ENCODE measurements at places on chromosomes 3 and 15. TPM values are rescaled to one million over a fixed set of nuclear protein-coding genes. Genes with fewer than 3 reads are reported as not detected.
A peak's percentile ranks its signal among the peaks of the same experiment; 100 is the strongest.

GRCh38 chr3:89572261-89572660 is 464.8 kb downstream of the EPHA3 start:
- no peak for DNase-seq
- H3K27ac ChIP-seq, result no peak overlapping the region
- no peaks in the 10 kb centered on the region for H3K27me3 ChIP-seq
- H3K4me3 ChIP-seq, result no peak overlapping the region
- no peaks in the 10 kb centered on the region for H3K4me1 ChIP-seq

DNA sequence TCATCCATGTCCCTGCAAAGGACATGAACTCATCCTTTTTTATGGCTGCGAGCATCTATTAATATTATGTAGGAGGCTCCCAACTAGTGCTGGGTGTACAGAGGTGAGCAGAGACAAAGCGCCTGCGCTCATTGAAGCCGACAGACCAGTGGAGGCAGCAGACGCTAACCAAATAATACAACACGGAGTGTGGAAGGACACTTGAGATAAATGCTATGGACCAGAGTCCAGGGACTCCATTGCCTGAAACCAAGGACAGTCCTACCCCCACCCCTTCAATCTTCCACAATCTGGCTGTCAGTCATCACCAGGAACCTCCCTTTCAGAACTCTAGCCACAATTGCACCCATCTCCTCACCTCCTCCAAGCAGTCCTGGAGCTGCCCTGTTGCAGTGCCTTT is 41.5 kb downstream of the KLHL6 start:
- H3K27ac ChIP-seq, result peak overlapping the region; percentile 75
- no peak overlapping the region for H3K4me3 ChIP-seq
- peaks cover 30% of the 10 kb centered on the region for H3K36me3 ChIP-seq
- H3K27me3 ChIP-seq, result no peaks in the 10 kb centered on the region
- peak; percentile 4 for DNase-seq

DNA sequence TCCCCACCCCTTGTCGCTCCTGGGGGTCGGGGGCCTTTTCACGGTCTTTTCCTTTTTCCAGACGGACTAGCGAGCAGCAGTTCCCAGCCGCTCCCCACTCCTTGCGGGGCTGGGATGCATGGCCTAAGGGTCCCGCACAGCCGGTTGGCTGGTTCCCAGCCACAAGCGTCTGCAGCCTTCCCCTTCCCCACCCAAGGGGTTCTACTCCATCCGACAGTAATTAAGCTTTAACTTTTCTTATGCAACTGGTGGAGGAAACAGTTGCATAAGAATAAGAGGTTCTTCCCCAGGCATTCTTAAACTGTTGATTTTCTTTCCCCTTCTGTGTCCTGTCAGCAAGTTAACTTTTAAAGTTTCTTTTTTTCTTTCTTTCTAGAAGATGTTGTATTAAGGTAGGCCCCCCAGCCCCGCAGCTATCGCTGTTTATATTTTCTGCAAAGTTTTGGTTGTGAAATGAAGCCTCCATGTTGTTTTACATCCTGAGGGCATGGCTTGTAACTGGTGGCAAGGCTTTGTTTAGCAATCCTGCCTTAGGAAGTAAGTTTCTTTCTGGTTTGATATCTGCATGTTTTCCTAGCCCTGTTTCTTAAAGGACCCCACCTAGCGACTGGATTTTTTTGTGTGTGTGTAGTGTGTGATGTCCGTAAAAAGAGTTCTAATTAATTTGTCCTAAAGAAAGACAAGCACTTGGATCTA is 207.5 kb downstream of the ZNF385D start:
- no peaks in the 10 kb centered on the region for H3K4me1 ChIP-seq
- no peak for DNase-seq
- no peak overlapping the region for H3K27ac ChIP-seq
- H3K36me3 ChIP-seq, result no peaks in the 10 kb centered on the region
- H3K27me3 ChIP-seq, result no peaks in the 10 kb centered on the region

DNA sequence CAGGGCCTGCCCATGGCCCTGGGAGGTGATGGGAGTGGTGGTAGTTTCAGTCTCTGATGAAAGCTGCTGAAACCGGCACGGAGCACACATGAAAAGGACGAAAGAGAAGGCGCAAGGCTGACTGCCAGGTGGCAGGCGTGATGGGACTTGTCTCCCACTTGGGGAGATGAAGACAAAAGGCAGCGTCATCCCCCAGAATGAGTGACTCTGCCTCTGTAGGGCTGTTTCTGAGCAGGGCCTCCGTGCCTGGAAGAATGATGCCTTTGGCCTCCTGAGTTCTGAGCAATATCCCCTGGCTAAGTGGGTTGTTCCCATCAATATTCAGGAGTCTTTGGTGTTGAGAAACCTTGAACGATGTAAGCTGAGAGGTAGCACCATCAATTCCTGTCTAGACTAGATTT is 237.8 kb downstream of the OPA1 start:
- H3K4me1 ChIP-seq, result peaks cover 6% of the 10 kb centered on the region
- H3K27ac ChIP-seq, result no peak overlapping the region
- DNase-seq, result no peak
- no peaks in the 10 kb centered on the region for H3K36me3 ChIP-seq
- H3K4me3 ChIP-seq, result no peak overlapping the region

DNA sequence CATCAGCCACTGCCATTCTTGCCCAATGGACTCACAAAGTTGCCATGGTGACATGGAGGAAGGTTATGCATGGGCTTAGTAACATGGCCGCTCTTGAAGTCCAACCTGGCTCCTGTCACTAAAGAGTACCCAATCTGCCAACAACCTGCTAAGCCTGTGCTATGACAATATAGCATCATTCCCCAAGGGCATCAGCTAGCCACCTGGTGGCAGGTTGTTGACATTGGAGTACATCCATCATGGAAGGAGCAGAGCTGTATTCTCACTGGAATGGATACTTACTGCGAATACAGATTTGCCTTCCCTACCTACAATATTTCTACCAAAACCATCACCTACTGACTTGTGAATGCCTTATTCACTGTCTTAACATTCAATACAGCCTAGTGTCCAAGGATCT is 138.9 kb upstream of the RORA start:
- no peaks in the 10 kb centered on the region for H3K36me3 ChIP-seq
- no peaks in the 10 kb centered on the region for H3K4me1 ChIP-seq
- H3K27me3 ChIP-seq, result peaks cover 7% of the 10 kb centered on the region
- no peak overlapping the region for H3K27ac ChIP-seq

DNA sequence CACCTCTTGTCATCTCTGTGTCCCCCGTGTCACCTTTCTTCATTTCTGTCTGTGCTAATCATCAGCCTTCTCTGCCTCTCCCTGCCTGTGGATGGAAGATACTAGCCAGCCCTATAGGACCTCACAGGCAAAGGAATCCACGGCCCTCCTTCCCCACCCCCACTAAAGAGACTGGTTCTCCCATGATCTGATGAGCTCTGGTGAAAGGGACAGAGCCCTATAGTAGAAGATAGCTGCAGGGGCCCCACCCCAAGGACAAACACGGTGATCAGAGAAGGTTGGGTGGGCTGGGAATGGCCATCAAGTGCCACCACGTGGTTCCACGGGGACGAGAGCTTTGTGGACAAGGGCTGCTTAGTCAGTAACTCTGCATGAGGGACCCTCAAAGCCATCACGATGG is 27.8 kb upstream of the RASA2 start:
- H3K27ac ChIP-seq, result no peak overlapping the region
- H3K27me3 ChIP-seq, result no peaks in the 10 kb centered on the region
- H3K4me3 ChIP-seq, result no peak overlapping the region
- peaks cover under 1% of the 10 kb centered on the region for H3K36me3 ChIP-seq
- peaks cover 17% of the 10 kb centered on the region for H3K4me1 ChIP-seq

GRCh38 chr15:95176794-95177577 is 945.6 kb downstream of the MCTP2 start:
- no peaks in the 10 kb centered on the region for H3K27me3 ChIP-seq
- no peak for DNase-seq
- no peaks in the 10 kb centered on the region for H3K36me3 ChIP-seq
- no peak overlapping the region for H3K4me3 ChIP-seq

DNA sequence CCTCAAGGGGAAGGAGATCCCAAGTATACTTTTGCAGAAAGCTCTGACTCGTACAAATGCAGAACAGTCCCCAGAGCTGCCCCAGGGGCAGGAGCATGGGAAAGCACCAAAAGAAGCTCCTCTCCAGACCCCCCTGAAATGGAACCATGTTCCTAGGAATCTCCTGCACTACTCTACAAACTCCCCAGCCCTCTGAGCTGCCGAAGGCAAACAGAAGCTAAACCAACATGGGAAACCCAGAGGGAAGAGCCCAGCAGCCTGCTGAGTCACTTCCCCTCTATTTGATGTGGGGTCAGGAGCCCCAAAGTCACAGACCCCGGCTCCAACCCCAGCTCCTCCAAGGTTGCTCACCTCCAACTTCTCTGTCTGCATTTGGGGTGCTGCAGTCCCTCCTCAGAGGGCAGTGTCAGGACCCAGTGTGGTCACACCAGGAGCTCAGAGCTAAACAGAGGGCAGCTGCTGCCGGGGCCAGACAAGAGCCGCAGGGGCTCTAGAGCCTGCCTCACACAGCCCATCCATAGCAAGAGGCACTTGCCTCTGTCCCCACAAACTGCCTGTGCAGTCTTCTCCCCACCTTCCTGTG is 3.8 kb upstream of the PLXNA1 start:
- no peak for DNase-seq
- no peak overlapping the region for H3K4me3 ChIP-seq
- peaks cover 14% of the 10 kb centered on the region for H3K27me3 ChIP-seq
- peaks cover 5% of the 10 kb centered on the region for H3K36me3 ChIP-seq
- H3K27ac ChIP-seq, result no peak overlapping the region

GRCh38 chr3:128794067-128794768 is 68.2 kb downstream of the RAB7A start:
- no peaks in the 10 kb centered on the region for H3K27me3 ChIP-seq
- peak; percentile 64 for DNase-seq
- peak overlapping the region; percentile 93 for H3K27ac ChIP-seq
- H3K4me1 ChIP-seq, result peaks cover 85% of the 10 kb centered on the region
- H3K4me3 ChIP-seq, result peak overlapping the region; percentile 25
- peaks cover 30% of the 10 kb centered on the region for H3K36me3 ChIP-seq

GRCh38 chr3:119342176-119342575 is 48.0 kb downstream of the ARHGAP31 start:
- no peak overlapping the region for H3K27ac ChIP-seq
- H3K4me3 ChIP-seq, result no peak overlapping the region
- H3K27me3 ChIP-seq, result no peaks in the 10 kb centered on the region
- peaks cover 2% of the 10 kb centered on the region for H3K4me1 ChIP-seq

KCNAB1 gene
- not detected for total RNA-seq

TMC3 gene
- not detected for total RNA-seq

ROBO2 gene
- not detected for total RNA-seq

PTPRG gene
- total RNA-seq, result 0.10 TPM

RHO gene
- total RNA-seq, result not detected

RAB5A gene
- 55.6 TPM for total RNA-seq

CP gene
- not detected for total RNA-seq

MYLK gene
- total RNA-seq, result not detected
